ENCODE measurements at places on chromosomes 11 and 22.

- DNase-seq: no peak
These were observed 123.4 kb upstream of the OR9Q1 start for GRCh38 chr11:57900320-57900719.

- peak; percentile 42 for DNase-seq
These were observed 10.3 kb upstream of the TSSC4 start for GRCh38 chr11:2390091-2390724.

- DNase-seq: no peak
These were observed 15.1 kb downstream of the SYNGR1 start for GRCh38 chr22:39364714-39365491.

GRCh38 chr11:2358754-2359442 is 18.2 kb upstream of the CD81 start:
- DNase-seq: no peak

DNA sequence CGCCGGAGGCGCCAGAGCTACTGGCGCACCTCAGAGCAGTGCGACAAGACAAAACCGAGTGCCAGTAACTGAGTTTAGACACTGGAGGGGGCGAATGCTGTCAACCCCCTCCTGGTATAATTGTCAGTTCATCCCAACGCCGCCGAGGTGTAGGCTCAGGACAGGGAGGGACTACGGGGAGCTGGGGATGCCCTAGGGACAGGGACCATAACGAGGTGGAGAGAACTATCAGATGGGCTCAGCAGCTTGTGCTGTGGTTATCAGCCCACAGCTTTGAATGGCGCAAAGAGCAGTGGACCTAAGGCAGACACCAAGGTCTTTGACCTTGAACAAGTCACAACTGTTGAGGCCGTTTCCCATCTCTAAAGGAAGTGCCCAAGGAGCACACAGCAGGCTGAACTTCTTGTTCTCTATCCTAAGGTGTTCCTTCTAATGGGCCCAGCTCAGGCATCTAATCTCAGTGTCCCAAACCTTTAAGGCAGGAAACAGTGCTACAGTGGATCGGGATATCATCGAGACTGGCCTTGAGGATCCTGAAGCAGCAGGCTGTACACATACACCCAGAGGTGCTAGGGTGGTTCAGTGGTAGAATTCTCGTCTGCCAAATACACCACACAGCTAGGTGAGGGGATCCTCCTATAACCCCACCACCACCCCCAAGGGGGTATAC is 958 bp upstream of the TUT1 start:
- DNase-seq: no peak

DNA sequence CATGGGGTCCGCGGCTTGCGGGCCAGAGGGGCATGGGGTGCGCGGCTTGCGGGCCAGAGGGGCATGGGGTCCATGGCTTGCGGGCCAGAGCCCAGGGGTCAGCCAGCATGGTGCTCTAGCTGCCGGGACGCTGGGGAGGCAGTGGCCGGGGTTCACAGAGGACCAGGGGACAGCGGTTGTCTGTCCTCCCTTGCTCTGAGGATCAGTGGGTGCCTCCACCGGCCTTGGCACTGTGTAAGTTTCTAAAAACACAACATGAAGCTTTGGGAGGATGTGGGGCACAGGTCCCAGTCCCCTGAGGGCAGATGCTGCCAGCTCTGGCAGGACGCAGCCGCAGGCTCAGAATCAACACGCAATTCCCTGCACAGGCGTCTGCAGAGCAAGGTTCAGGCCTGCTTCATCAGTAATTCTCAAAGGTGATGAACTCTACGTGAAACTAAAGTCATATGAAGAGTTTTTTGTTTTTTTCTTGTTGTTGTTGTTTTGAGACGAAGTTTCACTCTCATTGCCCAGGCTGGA is 3.0 kb downstream of the MLC1 start:
- DNase-seq: no peak
